Stimulated activated CD8-positive, alpha-beta memory T cell treated with anti-CD3 and anti-CD28 coated beads, Interleukin-15, amount 100 ng/mL, for 1 hour (primary cell): ENCODE measurements at places on chromosomes 7 and 10.

DNA sequence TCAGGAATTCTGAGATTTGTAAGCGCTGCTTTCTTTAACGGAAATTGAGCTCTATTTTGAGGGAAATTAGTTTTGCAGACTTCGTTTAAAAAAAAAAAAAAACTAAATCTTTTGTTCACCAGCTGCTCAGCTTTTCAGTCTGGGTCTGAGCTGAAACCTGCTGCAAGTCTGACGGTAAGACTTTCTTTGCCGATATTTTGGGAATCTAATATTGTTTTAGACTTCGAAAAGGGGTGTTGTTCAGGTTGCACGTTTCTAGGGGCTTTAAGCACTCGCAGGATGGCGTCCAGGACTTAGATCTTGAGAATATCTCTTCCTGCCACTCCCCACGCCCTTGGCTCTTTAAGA lies 1.8 kb upstream of the MEOX2 start:
- DNase-seq: no peak

DNA sequence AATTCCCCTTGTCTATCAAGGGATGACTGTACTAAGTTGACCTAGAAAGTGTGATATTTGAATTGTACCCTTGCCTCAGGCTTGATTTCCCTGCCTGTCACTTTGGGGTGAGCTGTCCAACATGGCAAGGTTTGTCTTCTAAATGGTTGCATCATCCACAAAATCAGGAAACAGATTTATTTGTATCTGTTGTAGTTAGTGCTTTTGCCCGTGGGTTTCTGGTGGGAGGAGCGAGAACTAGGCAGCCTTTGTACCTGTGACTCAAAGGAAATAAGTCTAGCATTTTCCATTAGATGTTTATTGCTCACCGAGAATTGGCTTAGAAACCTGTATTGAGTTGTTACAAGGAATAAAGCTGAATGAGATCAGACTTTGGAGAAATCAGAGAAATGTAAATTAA lies 650.8 kb downstream of the LRMDA start:
- DNase-seq: no peak

DNA sequence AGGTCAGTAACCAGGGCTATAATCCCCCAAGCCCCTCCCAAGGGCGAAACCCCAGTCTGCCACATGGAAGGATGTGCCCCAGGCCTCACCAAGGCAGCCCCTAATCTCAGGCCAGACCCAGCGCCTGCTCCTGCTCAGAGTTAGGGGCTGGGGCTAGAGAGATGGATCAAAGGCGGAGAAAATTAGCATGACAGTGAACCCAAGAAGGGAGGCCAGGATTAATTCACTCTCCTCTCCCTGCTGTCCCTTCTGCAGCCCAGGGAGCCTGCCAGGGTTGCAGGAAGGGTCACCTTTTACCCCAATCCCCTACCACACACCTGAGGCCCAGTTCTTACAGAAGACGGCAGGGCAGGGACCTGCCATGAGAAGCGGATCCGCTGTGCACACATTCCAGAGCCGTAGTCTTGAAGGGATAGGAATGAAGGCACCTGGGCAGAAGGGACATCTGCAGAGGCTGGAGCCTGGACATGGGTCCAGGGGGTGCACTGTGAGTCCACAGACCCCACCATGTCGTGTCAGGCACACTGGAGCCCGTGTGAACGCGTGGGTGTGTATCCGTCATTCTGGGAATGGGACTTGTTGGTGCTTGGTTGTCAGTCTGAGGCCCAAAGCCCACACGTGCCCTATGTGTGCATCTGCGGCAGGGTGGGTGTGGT lies 11.9 kb upstream of the ZMIZ1 start:
- no peak for DNase-seq

DNA sequence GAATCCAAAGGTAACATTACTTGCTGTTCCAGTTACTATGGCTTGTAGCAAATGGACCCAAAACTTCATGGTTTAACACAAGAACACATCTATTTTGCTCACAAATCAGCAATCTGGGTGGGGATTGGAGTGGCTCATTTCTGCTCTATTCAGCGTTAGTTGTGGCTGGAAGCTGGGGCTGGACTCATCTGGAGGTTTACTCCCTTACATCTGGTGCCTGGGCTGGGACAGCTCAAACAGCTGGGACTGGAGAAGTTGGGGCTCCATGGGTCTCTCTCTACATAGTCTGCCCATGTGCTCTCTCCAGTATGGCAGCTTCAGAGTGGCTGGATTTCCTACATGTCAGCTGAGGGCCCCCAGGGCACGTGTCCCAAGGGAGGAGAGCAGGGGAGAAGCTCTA lies 33.7 kb upstream of the NAMPT start:
- no peak for DNase-seq

DNA sequence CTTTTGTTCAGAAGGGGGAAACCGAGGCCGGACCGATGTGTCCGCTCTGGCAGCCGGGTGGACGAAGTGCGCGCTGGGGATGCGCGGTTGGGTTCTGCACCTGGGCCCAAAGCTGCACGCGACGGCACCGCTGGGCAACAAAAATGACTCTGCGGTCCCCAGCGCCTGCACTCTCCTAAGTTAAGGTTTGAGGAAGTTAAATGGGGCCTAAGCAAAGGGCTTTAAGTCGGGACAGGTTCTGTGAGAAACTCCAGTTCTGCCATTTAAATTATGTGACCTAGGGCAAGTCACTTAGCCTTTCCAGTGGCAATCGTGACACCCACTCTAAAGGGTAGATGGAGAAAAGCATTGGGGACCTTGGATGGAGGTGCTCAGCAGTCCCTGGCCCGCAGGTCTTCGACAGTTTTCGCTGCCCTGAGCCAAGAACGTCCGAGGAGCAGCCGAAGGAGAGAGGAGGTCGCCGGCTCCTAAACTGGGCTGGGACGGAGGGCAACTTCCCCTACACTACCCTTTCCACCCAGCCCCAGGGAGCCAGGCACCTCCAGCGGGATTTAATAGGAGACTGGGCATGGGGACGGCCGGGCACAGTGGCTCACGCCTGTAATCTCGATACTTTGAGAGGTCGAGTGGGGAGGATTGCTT lies 534 bp upstream of the ACBD5 start:
- no peak for DNase-seq

- DNase-seq: no peak
Observed at GRCh38 chr7:142956951-142957623, 5.1 kb downstream of the KEL start.

DNA sequence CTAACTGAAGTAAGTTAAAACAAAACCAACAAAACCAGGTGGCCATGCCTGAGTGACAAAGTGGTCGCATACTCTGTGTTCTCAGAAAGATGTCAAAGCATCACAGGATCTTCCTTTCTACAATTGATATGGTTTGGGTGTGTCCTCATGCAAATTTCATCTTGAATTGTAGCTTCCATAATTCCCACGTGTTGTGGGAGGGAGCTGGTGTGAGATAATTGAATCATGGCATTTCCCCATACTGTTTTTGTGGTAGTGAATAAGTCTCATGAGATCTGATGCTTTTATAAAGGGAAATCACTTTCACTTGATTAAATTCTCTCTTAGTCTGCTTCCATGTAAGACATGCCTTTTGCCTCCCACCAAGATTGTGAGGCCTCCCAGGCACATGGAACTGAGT lies 465.7 kb downstream of the PCDH15 start:
- no peak for DNase-seq

- no peak for DNase-seq
Observed at GRCh38 chr10:11443468-11444154, 167.8 kb downstream of the USP6NL start.

GRCh38 chr7:51789489-51789888 lies 472.9 kb upstream of the COBL start:
- no peak for DNase-seq

DNA sequence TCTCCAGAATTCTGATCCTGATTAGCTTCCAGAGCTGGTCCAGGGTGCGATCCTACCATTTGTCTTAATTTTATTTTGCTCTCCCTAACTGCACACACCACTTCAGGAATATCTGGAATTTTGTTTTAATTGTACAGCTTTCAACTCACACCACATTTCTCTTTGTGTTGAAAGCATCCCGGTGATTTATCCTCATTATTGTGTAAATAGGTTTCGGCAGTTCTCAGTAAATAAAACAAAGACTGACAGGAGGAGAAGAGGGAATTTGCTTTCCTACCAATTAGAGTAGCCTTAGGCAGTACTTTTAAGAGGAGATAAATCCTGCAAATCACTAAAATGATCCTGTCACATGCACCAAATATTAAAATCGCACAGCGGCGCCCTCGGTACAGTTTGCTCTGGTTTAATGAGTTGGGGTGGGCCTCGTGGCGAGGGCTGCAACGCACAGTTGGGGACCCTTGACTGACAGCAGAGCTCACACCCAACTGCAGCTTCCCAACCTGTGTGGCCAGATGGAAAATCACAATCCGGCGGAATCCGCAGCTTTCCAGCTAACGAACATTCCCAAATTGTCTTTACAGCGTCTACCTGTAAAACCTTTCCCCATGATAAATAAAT lies 62.6 kb downstream of the EBF3 start:
- DNase-seq: no peak

- DNase-seq: no peak
Observed at GRCh38 chr7:136179851-136180721, 202.9 kb upstream of the MTPN start.

GRCh38 chr10:25815999-25816768 lies 117.8 kb upstream of the MYO3A start:
- DNase-seq: no peak

DNA sequence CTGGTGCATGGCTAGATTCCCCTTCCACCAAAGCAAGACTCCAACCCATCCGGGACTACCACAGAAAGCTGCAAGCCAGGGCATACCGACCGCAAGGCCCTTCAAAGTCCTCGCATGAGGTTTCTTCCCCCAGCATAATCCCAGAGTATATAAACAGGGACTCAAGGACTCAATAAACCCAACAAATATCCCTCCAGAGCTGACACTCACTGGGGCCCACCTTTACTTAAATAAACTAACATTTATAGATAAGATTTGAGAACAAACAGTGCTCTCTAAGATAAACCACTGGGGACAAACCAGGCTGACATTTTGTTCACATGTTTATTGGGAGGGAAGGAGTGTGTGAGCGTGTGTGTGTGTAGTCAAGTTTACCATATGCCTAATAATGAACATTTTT lies 138.2 kb downstream of the ADAM12 start:
- DNase-seq: no peak

DNA sequence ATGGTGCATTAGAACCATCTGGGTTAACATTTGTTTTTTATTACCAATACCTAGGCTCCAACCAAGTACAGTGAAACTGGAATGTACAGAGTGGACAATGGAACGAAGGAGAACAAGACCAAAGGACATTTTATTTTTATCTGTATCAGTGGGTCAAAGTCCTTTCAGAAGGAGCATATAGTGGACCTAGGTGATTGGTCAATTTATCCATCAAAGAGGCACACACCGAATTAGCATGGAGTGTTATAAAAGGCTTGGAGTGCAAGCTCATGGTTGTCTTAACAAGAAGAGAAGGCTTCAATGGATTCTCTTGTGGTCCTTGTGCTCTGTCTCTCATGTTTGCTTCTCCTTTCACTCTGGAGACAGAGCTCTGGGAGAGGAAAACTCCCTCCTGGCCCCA lies at the start of gene CYP2C9:
CYP2C9 (plus strand) TSS at position 276 of the 400 bp plus-strand sequence; CDS start at position 301, 25 bp downstream.
- DNase-seq: no peak

- no peak for DNase-seq
Observed at GRCh38 chr7:40996233-40996677, 706.6 kb downstream of the INHBA start.

GRCh38 chr7:24922099-24922773 lies 57.7 kb downstream of the OSBPL3 start:
- DNase-seq: no peak

DNA sequence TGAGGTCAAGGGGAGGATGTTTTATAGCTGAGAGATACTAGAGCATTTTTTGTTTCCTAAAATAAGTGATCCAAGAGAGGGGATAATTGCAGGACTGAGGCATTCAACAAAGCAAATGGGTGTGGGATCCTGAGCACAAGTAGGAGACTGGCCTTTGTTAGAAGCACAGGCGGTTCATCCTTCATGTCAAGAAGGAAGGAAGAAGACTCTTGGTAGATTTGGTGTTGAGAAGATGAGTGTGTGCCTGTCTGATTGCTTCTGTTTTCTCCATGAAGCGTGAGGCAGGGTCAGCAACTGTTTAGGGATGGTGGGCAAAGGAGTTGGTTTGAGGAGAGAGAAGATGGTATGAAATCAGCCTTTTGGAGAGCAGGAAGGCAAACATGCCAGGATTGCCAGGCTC lies 27.6 kb downstream of the STRIP2 start:
- DNase-seq: no peak

DNA sequence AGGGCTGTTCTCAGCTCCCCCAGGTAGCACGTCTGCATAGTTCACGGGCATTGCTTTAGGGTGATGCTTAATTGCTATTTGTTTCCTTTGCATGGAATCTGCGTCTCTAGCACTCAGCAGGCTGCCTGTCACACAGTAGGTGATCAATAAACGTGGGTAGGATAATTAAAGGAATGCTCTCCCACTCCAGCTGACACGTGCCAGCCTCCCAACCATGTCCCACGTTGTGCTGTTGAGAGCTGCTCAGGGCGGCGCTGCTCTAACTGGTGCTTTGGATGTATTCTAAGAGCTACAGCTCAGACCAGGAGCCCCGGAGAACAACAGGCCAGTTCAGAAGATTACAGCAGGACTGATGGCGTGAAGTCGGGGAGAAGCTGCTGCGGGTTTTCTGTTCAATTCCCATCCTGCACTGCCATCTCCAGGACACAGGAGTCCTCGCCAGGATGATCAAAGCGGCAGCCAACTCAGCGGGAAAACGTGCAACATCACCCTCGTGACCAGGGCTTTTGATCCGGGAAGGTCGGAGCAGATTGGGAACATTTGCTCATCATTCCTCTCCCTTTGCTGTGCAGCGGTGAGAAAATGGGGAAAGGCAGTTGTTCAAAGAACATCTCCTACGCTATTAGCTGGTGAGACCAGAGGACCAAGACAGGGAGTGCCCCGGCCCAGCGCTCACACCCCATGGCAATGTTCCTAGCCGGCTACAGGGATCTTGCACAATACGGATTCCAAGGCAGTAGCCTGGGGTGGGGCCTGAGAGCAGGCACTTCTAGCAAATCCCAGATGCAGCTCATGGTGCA lies 50.5 kb upstream of the FOXK1 start:
- no peak for DNase-seq

GRCh38 chr7:93955304-93955703 lies 33.8 kb downstream of the GNG11 start:
- DNase-seq: no peak

DNA sequence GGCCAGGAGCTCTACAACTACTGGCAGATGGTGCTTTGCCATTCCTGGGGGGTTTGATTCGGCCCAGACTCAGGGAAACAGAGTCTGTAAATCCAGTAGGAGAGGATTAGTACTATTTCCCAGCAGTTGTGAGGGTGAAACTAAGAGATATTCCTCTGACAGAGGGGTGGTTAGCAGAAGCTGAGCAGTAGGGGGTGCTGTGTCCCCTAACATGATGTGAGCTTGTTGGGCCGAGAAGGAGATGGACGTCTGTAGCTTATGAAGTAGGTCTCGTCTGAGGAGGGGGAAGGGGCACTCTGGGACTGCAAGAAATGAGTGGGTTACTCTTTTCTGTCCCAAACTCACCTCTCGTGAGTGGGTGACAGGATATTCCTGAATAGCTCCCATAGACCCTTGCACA lies 179.2 kb upstream of the MBL2 start:
- DNase-seq: no peak
